Neuronal stem cell (in vitro differentiated cells): ENCODE measurements at places on chromosomes 4 and X.

GRCh38 chr4:8176547-8177399 lies 18.2 kb upstream of the ABLIM2 start:
- H3K27ac ChIP-seq, result no peak overlapping the region
- H3K4me1 ChIP-seq, result no peaks in the 10 kb centered on the region
- H3K4me3 ChIP-seq, result peak overlapping the region; percentile 28
- peak; percentile 20 for DNase-seq

DNA sequence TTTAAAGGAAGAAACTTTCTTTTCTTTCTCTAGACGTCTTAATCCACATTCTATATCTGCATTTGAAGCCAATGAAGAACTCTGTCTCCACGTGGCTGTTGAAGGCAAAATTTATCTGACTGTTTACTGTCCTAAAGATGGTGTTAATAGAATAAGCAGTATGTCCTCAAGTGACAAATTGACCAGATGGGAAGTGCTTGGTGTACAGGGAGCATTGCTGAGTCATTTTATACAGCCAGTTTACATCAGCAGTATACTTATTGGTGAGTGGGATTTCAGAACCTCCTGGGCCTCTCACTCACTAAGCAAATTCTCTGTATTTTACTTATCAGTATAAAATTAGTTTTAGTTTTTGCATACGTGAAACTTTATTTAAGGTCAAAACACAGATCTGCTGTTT lies 33.7 kb downstream of the ADAD1 start:
- no peak overlapping the region for H3K4me3 ChIP-seq
- no peak for DNase-seq
- H3K27ac ChIP-seq, result no peak overlapping the region
- no peaks in the 10 kb centered on the region for H3K4me1 ChIP-seq
- H3K27me3 ChIP-seq, result no peaks in the 10 kb centered on the region

GRCh38 chrX:115437841-115438595 lies 123.0 kb upstream of the PLS3 start:
- no peak for DNase-seq
- H3K4me3 ChIP-seq, result no peak overlapping the region
- H3K27ac ChIP-seq, result no peak overlapping the region
- H3K36me3 ChIP-seq, result no peaks in the 10 kb centered on the region

- no peaks in the 10 kb centered on the region for H3K27me3 ChIP-seq
- no peaks in the 10 kb centered on the region for H3K36me3 ChIP-seq
- H3K27ac ChIP-seq, result no peak overlapping the region
- H3K4me1 ChIP-seq, result no peaks in the 10 kb centered on the region
- DNase-seq, result no peak
- no peak overlapping the region for H3K4me3 ChIP-seq
Observed at GRCh38 chr4:37935026-37935425, 25.2 kb upstream of the PTTG2 start.

- H3K4me3 ChIP-seq, result no peak overlapping the region
- H3K27me3 ChIP-seq, result no peaks in the 10 kb centered on the region
- no peak overlapping the region for H3K27ac ChIP-seq
- no peaks in the 10 kb centered on the region for H3K4me1 ChIP-seq
- no peaks in the 10 kb centered on the region for H3K36me3 ChIP-seq
Observed at GRCh38 chr4:112201915-112202505, 29.6 kb upstream of the AP1AR start.
